ENCODE measurements at places on chromosomes 12 and 14. TPM values are rescaled to one million over a fixed set of nuclear protein-coding genes. Genes with fewer than 3 reads are reported as not detected.

FAM222A gene
- total RNA-seq: 4.2 TPM

GRCh38 chr12:6069437-6070093 is 54.9 kb downstream of the VWF start:
- DNase-seq: no peak

ETFBKMT gene
- total RNA-seq: 2.6 TPM

DNA sequence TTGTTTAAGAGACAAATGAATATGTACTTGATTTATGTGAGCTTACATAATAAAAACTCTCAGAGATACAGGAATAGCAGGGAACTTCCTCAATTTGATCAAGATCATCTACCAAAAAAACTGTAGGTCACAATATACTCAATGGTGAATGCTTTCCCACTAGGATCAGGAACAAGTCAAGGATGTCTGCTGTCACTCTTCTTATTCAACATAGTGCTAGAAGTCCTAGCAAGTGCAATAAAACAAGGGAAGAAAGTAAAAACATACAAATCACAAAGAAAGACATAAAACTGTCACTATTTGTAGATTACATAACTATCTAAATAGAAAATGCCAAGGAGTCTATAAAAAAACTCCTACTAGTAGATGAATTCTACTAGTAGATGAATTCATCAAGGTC is 41.9 kb upstream of the PAWR start:
- no peak for DNase-seq

DNA sequence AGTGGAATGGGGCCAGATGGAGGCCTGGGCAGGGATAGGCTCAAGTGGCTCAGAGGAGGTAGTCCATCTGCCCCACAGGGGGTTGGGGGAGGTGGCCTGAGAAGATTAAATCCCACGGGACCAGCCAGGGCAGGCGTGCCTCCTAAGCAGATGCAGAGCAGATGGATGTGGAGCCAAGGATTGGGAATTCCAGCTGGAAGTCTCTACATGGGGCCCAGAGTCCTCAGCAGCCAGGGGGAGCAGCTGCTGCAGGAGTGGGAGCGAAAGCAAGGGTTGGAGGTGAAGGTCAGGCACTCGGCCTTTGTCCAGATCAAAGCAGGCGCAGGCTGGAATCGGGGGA is 42.4 kb upstream of the VRK1 start:
- DNase-seq: no peak

DNA sequence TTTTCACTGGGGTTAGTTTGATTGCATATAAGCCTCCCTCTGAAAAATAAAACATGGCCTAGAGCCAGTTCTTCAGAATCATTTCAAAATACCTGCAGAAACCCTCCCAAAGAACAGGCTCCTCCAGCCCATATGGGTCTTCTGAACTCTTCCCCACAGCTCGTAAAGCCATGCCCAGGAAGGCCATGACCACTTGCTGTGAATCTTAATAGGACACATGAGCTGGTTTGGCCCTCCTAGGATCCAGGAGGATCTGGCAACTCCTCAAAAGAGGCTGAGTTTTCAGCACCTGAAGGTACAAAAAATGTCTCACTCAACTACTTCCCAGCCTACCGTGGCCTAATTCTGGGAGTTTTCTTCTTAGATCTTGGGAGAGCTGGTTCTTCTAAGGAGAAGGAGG is 2.4 kb downstream of the MYBPC1 start:
- no peak for DNase-seq

- DNase-seq: no peak
Observed at GRCh38 chr12:117060929-117061305, 38.3 kb downstream of the TESC start.

DNA sequence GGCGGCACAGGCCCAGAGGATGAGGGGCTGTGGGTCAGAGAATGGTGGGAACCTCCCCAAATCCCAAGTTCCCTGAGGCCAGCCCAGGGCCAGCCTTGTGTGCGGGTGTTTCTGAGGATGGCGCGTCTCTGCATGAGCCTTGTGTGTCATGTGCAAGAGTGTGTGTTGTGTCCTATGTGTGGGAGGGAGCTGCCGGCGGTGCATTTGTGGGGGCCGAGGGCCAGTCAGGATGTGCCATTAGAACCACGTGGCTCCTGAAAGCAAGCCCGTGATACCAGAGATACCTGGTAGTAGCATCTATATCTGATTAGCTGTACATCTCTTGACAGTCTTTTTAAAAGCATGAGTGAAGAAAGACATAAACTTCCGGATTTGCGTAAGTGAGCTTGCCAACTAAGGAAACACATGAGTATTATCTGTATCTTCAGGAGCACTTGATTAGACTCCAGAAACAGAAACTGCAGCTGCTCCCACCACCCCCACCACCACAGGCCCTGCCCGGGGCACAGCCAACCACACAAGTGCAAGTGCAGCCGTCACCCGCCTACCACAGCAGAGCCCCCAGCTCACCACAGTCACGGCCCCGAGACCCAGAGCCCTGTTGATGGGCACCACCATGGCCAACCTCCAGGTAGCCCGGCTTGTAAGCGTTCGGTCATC is 19.2 kb downstream of the DDX51 start:
- no peak for DNase-seq

- no peak for DNase-seq
Observed at GRCh38 chr12:93191423-93191822, 186.3 kb upstream of the NUDT4 start.
